ENCODE measurements at places on chromosomes 16 and 17. TPM values are rescaled to one million over a fixed set of nuclear protein-coding genes. Genes with fewer than 3 reads are reported as not detected.

C1QL1 gene
- total RNA-seq, result 15.9 TPM

LGALS9 gene
- total RNA-seq, result 1.2 TPM

LPCAT2 gene
- total RNA-seq, result 5.5 TPM

ATP5PD gene
- 441 TPM for total RNA-seq

SRL gene
- total RNA-seq, result 0.04 TPM

CCR7 gene
- total RNA-seq, result 0.44 TPM

NEUROD2 gene
- not detected for total RNA-seq

DPEP1 gene
- total RNA-seq, result 1.5 TPM

PARD6A gene
- total RNA-seq, result 1.7 TPM

Data from A549 treated with dexamethasone at 1 μM for 4 hours (cell line).